Nucleus accumbens (tissue), 56 donors: ENCODE measurements at places on chromosomes 13 and 19.

DNA sequence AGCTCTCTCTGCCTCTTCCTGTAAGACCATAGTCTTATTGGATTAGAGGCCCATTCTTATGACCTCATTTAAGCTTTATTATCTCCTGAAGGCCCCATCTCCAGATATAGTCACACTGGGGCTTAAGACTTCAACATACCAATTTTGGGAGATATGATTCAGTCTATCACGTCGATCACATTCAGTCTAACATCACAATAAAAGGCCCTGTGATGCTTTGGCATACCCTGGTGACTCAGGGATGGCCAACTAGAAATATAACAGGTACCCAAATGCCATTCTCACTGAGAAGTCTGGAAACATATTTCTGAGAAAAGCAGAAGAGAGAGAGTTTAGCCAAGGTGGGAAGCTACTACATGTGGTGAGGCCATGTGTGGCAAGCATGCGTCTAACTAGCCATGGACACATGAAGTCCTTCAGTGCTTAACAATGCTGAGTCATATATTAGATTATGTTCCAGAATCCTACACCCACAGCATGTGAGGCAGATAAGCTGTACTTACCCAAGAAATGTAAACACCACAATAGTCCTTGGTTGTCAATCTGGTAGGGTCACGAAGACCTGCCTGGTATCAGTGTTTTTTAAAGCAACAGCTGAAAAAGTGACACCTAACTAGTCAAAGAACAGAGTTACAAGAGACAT is 485.1 kb downstream of the FOXO1 start:
- DNase-seq, result no peak

DNA sequence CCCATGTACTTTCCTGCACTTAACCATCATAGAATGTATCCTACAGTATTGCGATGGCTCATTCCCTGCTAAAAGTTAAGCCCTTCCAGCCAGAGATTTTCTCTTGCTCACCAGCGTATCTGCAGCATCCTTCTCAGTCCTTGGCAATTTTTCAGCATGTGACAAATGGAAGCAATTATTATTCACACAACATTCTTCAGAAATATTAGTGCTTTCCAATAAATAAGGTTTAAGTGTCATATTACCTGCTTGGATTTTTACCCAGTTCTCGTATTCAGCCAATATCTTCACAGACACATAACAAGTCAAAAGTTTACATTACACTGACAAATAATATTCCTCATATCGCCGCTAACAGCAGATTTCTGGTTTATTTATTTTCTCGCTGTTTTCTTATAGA is 82.3 kb downstream of the POU4F1 start:
- DNase-seq, result no peak

GRCh38 chr19:44553478-44554171 is 24.1 kb upstream of the CEACAM20 start:
- DNase-seq, result no peak

- DNase-seq, result no peak
These were observed 66.3 kb downstream of the ZIC5 start for GRCh38 chr13:99905224-99905623.

- no peak for DNase-seq
These were observed 42.1 kb downstream of the FOXO1 start for GRCh38 chr13:40624383-40624782.

DNA sequence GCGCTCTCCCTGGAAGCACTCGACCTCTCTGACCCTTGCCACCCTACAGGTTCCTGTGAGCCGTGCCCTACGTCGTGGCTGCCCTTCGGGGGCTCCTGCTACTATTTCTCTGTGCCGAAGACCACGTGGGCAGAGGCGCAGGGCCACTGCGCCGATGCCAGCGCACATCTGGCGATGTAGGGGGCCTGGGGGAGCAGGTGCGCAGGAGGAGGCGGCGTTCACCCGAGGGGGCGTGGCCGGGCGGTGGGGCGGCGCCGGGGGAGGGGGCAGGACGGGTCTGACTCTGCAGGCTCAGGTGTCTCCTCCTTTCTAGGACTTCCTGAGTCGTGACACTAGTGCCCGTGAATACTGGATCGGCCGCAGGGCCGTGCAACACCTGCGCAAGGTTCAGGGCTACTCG is 26.4 kb downstream of the CLEC4M start:
- DNase-seq, result no peak
